ENCODE measurements at places on chromosomes 2 and 18.

DNA sequence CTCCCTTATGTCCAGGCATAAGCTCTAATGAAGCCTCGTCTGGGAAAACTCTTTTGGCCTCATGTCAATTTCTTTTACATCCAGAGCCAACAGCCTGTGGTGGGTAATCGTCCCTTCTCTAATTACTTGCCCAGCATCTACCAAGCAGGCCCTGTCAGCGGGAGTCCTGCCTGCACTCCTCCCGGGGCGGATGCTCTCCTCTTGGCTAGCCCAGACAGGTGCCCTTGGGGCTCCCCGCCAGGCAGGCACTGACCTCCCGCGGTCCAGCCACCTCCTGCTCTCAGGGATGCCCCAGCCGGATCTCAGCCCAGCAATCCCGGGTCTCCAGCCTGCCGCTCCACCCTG lies 74.2 kb downstream of the NCAPH start:
- no peak for DNase-seq

DNA sequence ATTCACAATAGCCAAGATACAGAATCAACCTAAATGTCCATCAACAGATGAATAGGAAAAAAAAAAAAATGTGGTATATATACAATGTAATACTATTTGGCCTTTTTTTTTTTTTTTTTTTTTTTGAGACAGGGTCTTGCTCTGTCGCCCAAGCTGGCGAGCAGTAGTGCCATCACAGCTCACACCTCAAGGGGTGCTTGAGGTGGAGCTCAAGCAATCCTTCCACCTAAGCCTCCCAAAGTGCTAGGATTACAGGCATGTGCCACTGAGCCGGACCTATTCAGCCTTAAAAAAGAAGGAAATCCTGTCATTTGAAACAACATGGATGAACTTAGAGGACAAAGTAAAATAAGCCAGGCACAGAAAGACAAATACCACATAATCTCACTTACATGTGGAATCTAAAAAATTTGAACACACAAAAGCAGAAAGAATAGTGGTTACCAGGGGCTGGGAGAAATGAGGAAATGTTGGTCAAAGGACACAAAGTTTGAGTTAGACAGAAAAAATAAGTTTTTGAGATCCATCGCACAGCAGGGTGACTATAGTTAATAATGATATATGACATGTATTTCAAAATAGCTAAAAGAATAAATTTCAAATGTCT lies 26.0 kb downstream of the TLK1 start:
- no peak for DNase-seq

GRCh38 chr2:234978466-234979203 lies 26.8 kb downstream of the SH3BP4 start:
- peak; percentile 44 for DNase-seq

- DNase-seq, result no peak
These were observed 30.6 kb upstream of the GCC2 start for GRCh38 chr2:108418416-108418815.

- no peak for DNase-seq
These were observed 64.5 kb downstream of the ATP9B start for GRCh38 chr18:79133724-79134123.

GRCh38 chr18:45863469-45863868 lies 38.0 kb downstream of the SIGLEC15 start:
- no peak for DNase-seq

DNA sequence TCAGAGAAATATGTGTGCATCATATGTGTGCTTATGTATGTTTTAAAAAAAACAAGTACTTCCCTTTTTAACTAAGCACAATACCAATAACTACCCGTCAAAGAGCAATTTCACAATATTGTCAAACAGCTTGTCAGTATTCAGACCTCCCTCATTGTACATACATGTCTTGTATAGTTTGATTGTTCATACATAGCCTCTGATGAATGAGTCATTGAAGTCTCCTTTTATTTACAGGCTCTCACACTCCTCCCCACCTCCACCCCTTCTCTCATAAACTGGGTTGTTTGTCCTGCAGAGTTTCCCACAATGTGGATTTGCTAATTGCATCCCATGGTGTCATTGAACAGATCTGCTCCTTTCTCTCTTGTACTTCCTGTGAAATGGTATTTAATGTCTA lies 132.8 kb upstream of the L3MBTL4 start:
- DNase-seq, result no peak

DNA sequence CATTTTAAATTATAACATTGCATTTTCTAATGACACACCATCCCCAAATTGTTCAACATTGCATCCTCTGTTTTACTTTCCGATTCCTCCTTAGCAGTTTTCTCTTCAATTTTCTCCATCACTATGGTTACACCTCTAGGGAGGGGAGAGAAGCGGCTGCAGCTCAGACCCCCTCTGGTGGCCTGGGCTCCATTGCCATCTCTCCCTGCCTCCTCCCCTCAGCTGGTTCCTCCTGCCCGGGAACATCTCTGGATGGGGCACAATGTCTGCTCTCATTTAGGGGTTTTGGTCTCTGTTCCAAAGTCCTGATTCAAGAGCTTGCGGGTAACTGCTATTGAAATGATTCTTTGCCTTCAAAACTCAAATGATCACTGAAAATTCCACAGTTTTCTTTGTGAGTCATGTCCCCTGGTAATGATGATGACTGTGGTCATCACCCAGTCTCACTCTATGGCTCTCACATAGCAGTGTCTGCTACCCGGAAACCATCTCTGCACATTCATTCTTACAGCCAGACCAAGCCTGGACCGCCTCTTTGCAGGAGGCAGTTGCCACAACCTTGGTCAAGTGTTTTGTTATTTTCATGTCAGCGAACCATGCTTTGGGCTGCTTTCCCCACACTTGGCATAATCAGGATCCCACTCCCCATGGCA lies 263.9 kb downstream of the ALPK2 start:
- DNase-seq, result peak; percentile 28

DNA sequence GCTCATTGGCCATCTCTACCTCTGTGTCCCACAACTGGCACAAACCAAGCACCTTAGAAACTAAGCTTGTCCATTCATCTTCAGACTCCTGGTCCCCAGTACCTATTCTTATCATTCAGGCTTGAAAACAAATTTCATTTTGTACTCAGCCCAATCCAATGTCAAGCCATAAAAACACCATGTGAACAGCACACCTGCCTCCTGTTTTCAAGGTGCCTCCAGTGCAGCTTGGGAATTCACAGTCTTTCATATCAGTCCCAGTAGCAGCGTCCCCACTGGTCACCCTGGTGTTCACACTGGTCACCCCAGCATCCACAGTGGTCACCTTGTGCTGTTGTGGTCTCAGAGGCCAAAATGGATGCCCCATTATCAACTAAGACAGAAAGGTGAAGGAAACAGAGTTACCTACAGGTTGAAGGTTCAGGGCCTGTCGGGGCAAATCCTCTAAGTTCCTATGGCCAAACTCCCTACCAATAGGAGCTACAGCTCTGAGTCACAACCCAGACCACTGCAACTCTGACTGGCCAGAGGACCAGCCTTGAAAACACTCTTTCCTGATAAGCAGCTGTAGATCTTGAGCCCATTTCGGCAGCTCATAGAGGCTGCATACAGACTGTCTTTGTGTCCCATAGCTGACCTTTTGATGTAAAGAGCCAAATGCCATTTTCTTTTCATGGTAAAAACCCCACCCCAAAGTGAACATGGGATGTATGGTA lies 259.5 kb upstream of the RAB12 start:
- DNase-seq, result no peak

GRCh38 chr2:202660796-202661195 lies 26.0 kb downstream of the FAM117B start:
- DNase-seq, result no peak

DNA sequence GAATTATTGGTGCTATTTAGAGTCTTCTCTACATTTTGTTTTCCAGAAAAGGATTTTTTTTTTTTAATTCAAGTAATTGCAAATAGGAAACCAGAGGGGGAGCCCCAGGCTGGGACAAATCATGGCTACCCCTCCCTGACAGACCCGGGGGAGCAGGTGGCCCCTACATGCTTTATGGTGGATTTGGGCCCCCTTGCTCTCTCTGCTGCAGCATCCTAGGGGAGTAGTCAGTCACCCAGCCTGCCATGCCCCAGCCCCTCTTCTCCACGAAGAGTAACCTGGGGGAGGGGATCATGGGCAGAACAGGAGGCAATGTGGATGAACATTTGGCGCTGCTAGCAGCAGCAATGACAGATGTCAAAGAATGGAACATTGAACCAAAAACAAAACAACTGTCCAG lies 4.6 kb downstream of the C2orf81 start:
- no peak for DNase-seq

DNA sequence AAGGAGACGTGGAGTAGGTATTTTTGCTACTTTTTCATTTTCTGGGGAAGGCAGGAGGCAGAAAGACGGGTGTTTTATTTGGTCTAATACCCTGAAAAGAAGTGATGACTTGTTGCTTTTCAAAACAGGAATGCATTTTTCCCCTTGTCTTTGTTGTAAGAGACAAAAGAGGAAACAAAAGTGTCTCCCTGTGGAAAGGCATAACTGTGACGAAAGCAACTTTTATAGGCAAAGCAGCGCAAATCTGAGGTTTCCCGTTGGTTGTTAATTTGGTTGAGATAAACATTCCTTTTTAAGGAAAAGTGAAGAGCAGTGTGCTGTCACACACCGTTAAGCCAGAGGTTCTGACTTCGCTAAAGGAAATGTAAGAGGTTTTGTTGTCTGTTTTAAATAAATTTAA lies 3.4 kb downstream of the FZD7 start:
- no peak for DNase-seq

DNA sequence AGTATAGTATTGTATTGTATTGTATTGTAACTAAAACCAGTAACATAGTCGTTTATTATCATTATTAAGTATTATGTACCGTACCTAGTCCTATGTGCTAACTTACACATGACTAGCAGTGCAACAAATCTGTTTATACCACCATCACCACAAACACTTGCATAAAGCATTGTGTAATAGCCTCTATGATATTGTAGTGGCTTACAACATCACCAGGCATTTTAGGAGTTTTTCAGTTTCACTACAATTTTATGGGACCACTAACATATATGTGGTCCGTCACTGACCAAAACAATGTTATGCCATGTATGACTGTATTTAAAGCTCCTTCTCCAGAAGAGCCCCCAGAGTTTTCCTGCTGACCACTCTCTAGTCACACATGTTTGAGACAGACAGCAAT lies 306.2 kb downstream of the SETBP1 start:
- no peak for DNase-seq
